NCI-H345 (cell line): ENCODE measurements at places on chromosomes 6 and 20.
A peak's percentile ranks its signal among the peaks of the same experiment; 100 is the strongest.

GRCh38 chr6:161622779-161623178, 348.9 kb upstream of the AGPAT4 start:
- no peak for DNase-seq

- peak; percentile 44 for DNase-seq
Observed at GRCh38 chr6:30743099-30744053, 889 bp upstream of the FLOT1 start.

GRCh38 chr20:37360391-37361115, 14.6 kb downstream of the SRC start:
- no peak for DNase-seq

GRCh38 chr20:25408170-25408547, 686 bp downstream of the GINS1 start:
- DNase-seq, result no peak

- DNase-seq, result no peak
Observed at GRCh38 chr6:122069932-122070331, 329.5 kb upstream of the HSF2 start.

- DNase-seq, result no peak
Observed at GRCh38 chr20:3014179-3014578, 29.2 kb upstream of the GNRH2 start.

DNA sequence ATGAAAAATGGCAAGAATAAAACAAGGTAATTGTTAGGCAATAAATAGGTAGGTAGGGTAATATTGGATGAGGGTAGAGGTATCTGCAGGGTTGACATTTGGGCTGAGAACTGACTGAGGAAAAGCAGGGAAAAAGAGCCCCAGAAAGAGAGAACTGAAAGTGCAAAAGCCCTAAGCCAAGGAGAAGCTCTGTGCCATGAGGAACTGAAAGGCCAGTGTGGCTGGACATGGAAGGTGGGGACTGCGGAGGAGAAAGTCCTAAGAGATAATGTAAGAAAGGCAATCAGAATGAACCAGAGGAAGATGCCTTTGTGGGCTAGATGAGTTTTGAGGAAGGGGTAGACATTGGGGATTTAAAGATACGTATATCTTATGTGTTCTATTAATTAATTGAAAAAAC, 9.9 kb upstream of the HIVEP2 start:
- no peak for DNase-seq

- no peak for DNase-seq
Observed at GRCh38 chr6:145755682-145756081, 20.4 kb upstream of the EPM2A start.
